ENCODE measurements at places on chromosomes 16 and 17.

- DNase-seq: no peak
Measured at GRCh38 chr17:82837586-82838320, 2.1 kb downstream of the ZNF750 start.

DNA sequence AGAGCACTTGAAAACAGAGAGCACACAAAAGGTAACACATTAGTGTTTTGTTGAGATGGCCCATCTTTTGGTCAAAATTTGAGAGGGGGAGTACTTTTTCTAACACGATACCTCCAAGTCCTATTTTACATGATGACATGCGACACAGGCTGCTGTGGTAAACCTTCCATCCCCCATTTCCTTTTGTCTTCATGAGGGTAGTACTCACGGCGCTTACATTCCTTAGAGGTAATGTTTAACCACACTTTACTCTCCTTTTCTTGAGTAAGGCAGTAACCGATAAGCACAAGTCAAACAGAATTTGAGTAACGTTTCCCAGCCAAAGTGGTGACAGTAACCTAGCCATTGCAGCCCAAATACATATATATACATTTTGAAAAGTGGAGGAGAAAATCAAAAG lies 35.8 kb upstream of the PITPNM3 start:
- no peak for DNase-seq

- no peak for DNase-seq
Measured at GRCh38 chr17:44469676-44470075, 33.5 kb downstream of the GPATCH8 start.

GRCh38 chr16:89050868-89051311 lies 42.8 kb upstream of the ACSF3 start:
- DNase-seq: no peak

GRCh38 chr17:75723171-75723930 lies 2.1 kb downstream of the ITGB4 start:
- DNase-seq: no peak

All from fibroblast of skin of left quadriceps (primary cell).